ENCODE measurements at places on chromosomes 3 and 15. TPM values are rescaled to one million over a fixed set of nuclear protein-coding genes. Genes with fewer than 3 reads are reported as not detected.

GRCh38 chr15:64447536-64448315, 12.7 kb upstream of the ZNF609 start:
- no peak for DNase-seq

GRCh38 chr15:70748281-70748747, 15.0 kb downstream of the UACA start:
- peak; percentile 48 for DNase-seq

GRCh38 chr15:82922737-82923136, 29.8 kb downstream of the HOMER2 start:
- peak; percentile 20 for DNase-seq

GRCh38 chr3:150218841-150219240, 189.3 kb upstream of the TSC22D2 start:
- no peak for DNase-seq

DNA sequence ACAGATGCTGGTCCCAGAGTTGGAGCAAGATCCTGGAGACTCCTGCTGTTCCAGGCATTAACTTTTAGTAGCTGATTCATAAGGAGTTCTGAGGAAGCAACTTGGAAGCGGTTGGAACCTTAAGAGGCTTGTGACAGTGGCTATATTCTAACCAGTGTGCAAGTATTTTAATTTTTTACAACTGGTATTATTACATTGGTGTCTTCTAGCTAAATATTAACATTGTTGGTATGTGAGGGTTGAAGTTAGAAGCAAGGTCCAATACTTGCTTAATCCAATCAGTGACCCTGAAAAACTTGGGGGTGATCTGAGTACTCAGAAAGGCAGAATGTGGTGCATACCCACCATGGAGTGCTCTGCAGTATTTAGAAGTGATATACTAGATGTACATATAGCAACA, 1.5 kb upstream of the OR4F15 start:
- DNase-seq: no peak

GRCh38 chr3:130609166-130609979, 92.4 kb downstream of the COL6A6 start:
- no peak for DNase-seq

GRCh38 chr3:47425959-47426358, 45.1 kb downstream of the PTPN23 start:
- DNase-seq: no peak

- DNase-seq: no peak
These were observed 1.4 kb upstream of the COL8A1 start for GRCh38 chr3:99637016-99637367.

DNA sequence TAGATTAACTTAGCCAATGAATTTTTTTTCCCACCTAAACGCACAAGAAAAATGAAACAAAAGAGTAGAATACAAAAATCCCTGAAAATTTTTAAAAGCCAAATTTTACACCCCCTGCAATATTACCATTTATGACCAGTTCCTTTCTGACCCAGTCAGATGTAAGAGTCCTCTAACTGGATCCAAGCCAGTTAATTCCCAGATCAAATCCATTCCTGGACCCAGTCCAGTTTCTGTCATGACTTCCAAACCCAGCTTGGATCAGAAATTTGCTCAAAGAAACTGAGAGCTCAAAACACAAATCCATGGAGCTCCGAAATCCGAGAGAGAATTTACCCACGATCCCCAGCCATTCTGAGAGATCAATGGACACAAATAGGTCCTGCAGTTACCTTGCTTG, 17.0 kb upstream of the ALDH1L1 start:
- DNase-seq: no peak

Gene ZNF860
- total RNA-seq: not detected

Gene CAND2
- total RNA-seq: 4.0 TPM

Gene GCSAM
- total RNA-seq: not detected
